ENCODE measurements at places on chromosomes 12 and 14.

DNA sequence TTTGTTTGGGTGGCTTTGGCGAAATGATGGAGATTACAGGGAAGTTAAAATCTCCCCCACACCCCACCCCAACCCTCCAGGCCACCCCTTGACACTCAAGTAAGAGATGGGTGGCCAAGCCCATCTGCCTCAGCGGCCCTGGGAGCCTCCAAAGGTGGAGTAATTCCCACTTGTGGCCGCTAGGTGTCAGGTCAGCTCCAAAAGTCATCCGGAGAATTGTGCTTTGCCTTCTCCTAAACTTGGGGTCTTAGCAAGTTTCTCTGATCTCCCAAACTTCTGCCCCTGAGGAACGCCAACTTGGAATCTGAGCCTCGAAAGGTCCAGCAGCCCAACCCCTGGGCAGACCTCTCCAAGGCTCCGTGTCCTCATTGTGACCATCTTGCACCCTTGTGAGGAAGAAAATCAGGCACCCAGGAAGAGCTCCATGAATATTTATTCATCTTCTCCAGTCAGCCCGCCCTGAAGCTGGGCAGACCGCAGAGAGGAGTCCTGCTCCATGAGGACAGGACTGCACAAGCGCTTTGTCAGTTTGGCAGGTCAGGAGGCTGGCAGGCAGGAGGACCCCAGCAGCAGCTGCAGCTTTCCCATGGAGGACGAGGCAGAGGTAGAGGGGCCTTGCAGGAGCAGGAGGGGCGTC is 46.7 kb downstream of the LRRC74A start:
- peak; percentile 61 for DNase-seq
- peaks cover 6% of the 10 kb centered on the region for H3K4me1 ChIP-seq
- H3K27me3 ChIP-seq = no peaks in the 10 kb centered on the region
- H3K27ac ChIP-seq = no peak overlapping the region

DNA sequence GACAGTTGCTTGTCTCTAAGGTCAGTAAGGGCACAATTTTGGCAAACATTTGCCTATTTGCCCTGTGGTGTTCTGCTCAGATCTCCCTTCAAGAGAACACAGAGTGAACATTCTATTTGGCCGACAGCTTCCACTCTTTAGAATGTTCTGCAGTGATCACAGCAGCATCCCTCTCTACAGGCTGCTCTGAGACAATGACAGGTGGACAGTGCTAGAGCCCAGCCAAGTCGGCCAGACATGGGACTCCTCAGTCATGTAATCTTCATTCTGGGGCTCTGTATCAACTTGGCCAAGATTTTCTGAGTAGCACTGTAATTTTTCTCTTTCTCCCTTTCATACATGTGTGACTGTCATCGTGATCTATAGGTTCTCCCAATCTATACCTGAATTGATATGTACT is 34.8 kb downstream of the TIMELESS start:
- no peak for DNase-seq
- H3K27ac ChIP-seq = no peak overlapping the region
- peaks cover 8% of the 10 kb centered on the region for H3K36me3 ChIP-seq
- H3K27me3 ChIP-seq = no peaks in the 10 kb centered on the region
- H3K4me1 ChIP-seq = no peaks in the 10 kb centered on the region

DNA sequence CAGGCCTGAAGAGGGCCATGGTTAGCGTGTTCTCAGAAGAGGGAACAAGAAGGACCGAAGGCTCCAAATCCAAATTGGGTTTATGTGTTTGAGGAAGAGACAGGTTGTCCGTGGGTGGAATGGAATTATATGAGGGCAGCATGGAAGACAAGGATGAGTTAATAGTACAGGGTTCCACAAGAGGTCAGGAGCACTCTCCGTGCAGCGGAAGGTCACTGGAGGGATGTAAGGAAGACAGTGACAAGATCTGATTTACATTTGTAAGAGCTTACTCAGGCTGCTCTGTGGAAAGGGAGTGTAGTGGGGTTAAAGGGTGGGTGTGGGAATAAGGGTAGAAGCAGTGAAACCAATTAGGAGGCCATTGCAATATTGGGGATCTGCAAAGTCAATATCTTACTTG is 97.0 kb downstream of the TPH2 start:
- H3K27ac ChIP-seq = no peak overlapping the region
- H3K36me3 ChIP-seq = no peaks in the 10 kb centered on the region
- H3K4me3 ChIP-seq = no peak overlapping the region
- no peaks in the 10 kb centered on the region for H3K4me1 ChIP-seq

GRCh38 chr14:53144244-53144643 is 8.9 kb downstream of the DDHD1 start:
- H3K4me1 ChIP-seq = peaks cover 52% of the 10 kb centered on the region
- peak overlapping the region; percentile 14 for H3K4me3 ChIP-seq
- peaks cover 86% of the 10 kb centered on the region for H3K36me3 ChIP-seq
- peak overlapping the region; percentile 70 for H3K27ac ChIP-seq
- H3K27me3 ChIP-seq = no peaks in the 10 kb centered on the region

DNA sequence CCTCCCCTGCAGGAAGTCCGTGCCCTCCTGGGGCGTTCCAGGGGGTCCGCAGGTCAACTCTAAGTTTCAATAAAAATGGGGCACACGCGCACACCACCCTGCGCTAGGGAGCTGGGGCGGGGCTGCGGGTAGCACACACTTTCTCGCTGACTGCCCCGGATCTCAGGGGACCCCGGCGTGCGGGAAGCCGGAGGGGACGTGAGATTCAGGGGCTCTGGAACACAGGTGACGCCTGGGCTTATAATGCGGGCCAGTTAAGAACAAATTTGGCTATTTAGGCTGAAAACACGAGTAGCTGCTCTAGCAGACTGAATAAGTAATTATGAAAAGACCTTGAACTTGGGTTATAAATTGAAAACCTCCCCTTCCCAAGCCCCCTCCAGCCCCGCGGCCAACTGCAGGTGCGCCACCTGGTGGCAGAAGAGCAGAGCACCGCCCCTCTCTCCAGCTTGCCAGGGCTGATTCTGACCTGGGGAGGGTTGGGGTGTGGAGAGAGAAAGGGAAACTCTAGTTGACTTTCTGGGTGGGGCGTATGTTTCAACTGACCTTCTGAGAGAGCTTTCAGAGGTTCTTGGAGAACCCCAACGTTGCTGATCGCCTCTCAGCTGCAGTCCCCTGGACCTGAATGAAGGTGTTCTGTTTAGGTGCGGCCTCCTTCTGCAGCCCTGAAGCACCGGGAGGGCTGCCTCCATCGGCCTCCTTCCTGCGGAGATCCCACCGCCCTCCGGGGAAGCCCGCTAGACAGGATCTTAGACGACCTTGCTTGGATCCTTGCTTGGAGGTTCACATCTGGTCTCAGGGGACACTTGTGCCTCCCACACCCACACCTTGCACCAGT is 118.4 kb upstream of the EVL start:
- peaks cover 30% of the 10 kb centered on the region for H3K27me3 ChIP-seq
- DNase-seq = peak; percentile 53
- no peak overlapping the region for H3K27ac ChIP-seq
- peaks cover 6% of the 10 kb centered on the region for H3K4me1 ChIP-seq
- H3K36me3 ChIP-seq = no peaks in the 10 kb centered on the region

GRCh38 chr14:61611880-61612630 is 83.3 kb upstream of the HIF1A start:
- H3K36me3 ChIP-seq = no peaks in the 10 kb centered on the region
- DNase-seq = no peak
- no peak overlapping the region for H3K27ac ChIP-seq
- no peak overlapping the region for H3K4me3 ChIP-seq

DNA sequence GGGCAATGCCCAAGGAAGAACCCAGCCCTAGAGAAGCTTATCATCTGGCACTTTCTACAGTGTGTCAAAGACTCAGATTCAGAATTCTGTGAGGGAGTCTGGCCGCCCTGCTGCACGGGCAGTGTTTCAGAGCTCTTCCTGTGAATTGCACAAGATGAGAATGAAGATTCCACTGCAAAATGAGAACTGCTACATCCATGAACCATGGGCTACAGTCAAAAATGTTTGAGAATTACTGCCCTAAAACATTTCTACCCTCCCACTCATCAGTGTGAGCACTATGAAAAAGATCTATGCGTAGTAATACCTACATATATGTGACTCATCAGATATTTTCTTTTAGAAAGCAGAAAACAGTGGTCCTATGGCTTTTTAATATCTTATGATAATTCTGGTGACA is 104.0 kb downstream of the STAB2 start:
- DNase-seq = no peak
- peaks cover 13% of the 10 kb centered on the region for H3K27me3 ChIP-seq
